ENCODE measurements at places on chromosomes 1 and 21.

DNA sequence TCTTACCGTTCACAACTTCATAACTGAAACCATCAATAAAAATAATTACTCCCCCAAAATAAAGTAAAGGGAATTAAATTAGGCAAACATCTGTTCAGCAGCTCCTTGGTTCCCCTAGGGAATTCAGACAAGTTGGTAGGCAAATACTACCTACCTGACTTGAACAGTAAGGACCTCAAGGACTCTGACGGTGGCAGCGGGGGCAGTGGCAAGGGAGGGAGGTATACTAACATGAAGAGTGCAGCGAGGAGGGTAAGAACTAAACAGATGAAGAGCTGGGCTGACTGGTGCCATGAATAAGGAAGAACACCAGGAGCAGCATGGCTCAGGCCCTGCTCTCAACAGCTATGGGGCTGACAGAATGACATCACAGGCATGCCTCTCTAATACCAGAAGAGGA, 33.1 kb downstream of the MTOR start:
- DNase-seq = no peak

DNA sequence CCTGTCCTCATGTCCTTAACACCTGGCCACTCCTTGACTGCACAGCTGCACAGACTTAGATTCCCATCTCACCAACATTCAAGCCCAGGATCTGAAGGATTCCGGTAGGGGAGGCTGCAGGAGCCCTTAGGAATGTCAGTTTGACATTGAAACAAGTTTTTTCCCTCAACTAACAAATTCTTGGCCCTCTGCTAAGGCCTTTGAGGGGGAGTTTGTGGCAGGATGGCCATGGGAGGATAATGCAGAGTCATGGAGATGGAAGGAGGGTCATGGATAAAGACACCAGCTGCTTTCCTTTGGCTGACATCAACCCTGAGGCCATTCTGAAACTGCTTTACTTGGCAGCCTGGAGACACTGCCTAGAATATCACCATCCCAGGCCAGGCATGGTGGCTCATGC, 63.4 kb upstream of the PPP2R5A start:
- no peak for DNase-seq

DNA sequence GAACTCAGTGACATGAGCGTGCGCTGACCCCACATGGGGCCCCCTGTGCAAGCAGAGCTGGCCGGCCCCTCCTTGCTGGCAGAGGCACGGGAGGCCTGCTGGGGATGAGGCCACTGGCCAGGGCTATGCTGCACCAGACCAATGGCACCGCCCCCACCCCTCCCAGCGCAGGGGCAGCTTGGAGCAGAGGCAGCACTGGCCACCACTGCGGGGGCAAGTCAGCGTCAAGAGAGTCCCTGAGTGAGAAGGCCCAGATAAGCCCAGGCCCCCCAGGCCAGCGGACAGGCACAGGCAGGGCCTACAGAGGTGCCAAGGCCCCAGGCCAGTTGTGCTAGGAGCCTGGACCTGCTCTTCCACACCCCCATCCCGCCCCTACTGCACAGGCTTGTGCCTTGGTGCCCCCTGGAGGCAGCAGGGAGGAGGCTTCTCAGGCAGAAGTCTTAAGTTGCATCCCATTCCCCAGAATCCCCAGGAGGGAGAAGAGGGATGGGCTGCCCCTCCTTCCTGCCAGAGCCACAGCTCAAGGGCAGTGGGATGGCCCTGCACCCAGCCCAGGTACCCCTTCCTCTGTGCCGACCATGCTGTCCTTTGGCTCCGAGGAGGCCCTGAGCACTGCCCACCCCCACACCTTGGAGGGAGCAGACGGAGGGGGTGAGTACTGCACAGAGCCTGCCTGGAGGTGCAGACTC, 35.8 kb downstream of the EPHX1 start:
- DNase-seq = peak; percentile 74

GRCh38 chr1:39205102-39205780, 746 bp downstream of the MACF1 start:
- DNase-seq = peak; percentile 59

DNA sequence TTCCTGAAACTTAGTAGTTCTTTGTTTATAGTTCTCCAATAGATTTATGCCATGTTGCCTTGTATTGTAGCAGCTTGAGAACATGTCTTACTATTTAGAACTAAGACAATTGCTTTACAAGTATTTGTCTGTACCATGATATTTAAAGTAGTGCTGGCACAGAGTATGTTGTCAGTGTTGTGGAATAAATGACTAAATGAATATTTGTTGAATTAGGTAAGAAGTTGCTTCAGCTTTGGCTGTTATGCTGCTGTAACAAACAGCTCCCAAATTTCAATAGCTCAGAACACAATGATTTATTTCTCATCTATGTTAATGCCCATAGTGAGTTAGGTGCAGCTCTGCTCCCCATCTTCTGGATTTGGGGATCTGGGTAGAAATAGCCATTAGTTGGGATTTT, 90.2 kb upstream of the VCAM1 start:
- DNase-seq = no peak

DNA sequence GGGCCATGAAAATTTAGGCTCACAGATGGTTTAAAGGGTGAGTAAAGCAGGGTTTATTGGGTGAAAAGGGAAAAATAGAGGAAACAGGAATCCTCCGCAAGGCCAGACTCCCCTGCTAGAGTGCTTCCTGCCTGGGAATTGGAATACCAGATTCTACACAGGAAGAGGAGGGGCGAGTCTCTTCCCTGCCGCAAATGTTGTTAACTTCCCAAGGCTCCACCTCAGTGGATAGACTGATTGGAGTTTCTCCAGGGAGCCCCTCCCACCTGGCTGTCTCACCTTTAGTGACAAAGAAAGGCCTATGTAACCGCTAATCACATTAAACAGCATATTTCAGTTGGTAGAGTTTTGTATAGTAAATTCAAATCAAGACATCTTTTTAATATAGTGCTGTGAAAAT, 1450.1 kb downstream of the KCNT2 start:
- DNase-seq = no peak

GRCh38 chr21:37484535-37485474, 118.2 kb downstream of the DYRK1A start:
- peak; percentile 14 for DNase-seq

GRCh38 chr1:213666922-213667321, 320.9 kb upstream of the PROX1 start:
- no peak for DNase-seq

DNA sequence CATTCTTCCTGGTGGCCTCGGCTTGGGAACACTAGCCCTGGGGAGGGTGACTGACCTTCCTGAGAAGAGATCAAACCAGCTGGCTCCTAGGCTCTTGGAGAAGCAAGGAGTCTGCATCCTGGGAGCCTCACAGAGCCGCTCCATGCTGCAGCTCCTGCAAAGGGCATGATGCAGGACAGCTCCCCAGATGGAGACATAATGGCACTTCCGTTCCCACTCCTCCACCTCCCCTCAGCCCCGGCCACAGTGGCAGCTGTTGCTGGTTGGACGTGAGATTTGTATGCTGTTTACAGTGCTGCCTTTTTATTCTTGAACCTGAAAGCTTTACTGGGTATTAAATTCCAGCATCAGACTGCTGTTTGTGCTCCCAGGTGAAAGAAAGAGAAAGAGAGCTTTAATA, 83.7 kb upstream of the CTTNBP2NL start:
- DNase-seq = no peak

DNA sequence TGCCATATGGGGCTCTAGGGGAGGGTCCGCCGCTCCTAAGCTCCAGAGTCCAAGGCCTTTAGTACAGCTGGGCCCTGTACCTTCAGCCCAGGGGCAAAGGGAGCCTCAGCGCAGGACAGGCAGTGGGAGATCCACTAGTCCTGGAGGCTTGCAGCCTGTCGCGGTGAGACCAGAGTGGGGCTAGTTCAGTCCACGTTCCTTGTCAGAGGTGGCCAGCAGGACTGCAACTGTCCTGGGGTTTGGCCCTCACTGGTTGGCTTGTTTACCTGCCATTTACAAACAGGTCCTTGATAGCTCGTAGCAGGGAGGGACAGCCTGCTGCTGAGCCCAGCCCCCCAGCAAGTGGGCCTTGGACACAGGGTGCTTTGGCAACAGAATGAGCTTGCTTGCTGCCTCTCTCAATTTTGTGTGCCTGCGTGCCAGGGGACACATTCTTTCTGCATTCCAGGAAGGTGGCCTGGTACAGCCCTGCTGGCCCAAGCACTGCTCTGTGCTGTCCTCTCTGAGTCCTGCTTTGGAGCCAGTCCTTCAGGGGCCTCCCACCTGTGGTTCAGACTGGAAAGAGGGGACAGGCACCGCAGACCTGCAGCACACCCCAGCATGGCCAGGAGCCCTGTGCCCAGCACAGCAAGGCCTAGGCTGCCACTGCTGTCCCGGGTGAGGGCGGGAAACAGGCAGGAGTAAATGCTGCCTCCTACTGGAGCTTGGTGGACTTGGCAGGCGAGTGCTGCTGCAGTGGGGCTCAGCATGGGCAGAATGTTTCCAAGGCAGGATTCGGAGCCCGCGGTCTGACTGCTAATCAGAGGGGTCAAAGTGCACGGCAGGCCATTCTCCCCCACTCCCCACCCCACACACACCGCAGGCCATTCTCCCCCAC, 15.2 kb downstream of the H6PD start:
- DNase-seq = no peak

DNA sequence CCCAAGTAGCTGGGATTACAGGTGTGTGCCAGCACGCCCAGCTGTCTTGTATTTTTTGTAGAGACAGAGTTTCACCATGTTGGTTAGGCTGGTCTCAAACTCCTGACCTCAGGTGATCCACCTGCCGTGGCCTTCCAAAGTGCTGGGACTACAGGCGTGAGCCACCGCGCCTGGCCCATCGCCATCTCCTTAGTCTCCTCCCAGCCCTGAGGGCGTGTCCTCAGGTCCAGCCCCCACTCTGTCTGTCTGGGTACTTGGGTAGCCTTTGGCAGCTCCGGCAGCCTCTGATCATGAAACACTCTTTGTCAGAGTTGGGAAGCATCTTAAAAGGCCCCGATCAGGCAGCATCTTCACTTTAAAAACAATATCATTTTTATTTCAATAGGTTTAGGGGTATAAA, 90.3 kb upstream of the DISP3 start:
- no peak for DNase-seq

DNA sequence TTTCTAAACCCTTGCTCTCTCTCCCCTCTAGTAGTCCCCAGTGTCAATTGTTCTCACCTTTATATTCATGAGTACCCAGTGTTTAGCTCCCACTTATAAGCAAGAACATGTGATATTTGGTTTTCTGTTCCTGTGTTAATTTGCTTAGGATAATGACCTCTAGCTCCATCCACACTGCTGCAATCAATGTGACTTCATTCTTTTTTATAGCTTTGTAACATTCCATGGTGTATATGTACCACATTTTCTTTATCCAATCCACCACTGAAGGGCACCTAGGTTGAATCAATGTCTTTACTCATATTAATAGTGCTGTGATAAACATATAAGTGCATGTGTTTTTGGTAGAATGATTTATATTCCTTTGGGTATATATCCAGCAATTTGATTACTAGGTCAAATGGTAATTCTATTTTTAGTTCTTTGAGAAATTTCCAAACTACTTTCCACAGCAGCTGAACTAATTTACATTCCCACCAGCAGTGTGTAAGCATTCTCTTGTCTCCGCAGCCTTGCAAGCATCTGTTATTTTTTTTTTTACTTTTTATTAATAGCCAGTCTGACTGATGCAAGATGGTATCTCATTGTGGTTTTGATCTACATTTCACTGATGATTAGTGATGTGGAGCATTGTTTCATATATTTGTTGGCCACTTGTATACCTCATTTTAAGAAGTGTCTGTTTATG, 277.8 kb downstream of the LTN1 start:
- no peak for DNase-seq

GRCh38 chr1:91383456-91383855, 21.2 kb downstream of the HFM1 start:
- no peak for DNase-seq

DNA sequence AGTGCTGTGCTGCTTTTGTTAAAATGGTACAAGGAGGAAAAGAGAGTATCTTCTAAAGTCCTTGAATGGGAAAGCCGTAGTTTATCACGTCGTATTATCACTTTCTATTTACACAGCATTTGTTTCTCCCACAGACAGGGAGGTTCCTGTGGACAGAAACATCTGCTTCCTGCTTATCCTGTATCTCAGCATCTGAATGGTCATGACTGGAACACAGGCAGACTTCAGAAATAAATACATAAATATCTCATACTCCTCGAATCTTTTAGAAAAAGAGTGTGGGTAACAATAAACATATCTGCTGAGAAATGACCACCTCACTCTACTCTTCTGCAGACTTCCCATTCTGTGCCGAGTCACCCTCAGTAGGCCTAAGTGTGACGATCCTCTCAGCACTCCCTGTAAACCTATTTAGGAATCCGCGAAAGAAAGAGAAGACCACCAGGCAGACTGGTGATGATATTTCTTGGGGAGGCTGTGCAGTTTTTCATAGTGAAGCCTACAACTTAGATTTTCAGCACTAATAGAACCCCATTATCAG, 393.5 kb downstream of the SMYD3 start:
- no peak for DNase-seq

GRCh38 chr1:224615861-224616755, at the start of gene CNIH3:
Gene CNIH3 (plus strand): TSS chr1:224616317. CDS start chr1:224617175, 858 bp downstream.
- peak; percentile 52 for DNase-seq

GRCh38 chr1:66916320-66916719, 8.3 kb downstream of the DNAI4 start:
- no peak for DNase-seq

- DNase-seq = no peak
Observed at GRCh38 chr21:43850728-43851295, 14.2 kb upstream of the AGPAT3 start.

DNA sequence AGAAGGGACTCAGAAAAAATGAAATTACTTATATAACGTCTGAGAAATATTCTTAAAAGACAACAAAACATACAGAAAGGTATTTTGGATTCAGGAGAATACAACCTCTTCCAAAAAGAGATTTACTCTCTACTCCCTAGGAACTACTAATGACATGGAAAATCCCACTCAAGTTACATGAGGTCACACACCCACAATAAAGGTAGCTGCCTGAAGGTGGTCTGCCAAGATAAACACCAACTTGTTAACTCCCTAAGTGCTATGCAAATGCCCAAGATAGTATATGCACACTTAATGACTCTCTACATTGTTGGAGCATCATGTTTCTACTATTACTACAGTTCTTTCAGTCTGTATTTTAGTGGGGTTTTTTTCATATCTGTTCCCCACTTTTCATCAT, 26.5 kb downstream of the RERE start:
- no peak for DNase-seq

DNA sequence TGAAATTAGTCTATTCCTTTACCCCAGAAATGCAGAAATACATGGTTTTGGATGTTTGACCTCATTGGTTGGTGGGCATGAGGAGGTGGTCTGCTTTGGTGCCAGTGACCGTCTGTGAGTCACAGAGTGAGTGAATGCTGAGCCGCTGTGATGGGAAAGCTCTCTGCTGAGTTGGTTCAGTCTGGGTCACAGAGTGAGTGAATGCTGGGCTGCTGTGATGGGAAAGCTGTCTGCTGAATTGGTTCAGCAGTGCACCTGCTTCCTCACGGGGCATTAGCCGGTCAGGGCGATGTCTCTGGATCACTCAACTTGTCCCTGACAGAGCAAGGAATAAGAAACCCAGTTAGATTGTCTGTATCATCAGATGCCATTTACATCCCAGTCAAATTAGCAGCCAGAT, 40.8 kb downstream of the ADARB1 start:
- no peak for DNase-seq

GRCh38 chr1:215878843-215879242, 311.7 kb downstream of the KCTD3 start:
- DNase-seq = no peak
